H54 (cell line): ENCODE measurements at places on chromosomes 16 and 17.
A peak's percentile ranks its signal among the peaks of the same experiment; 100 is the strongest.

- no peak for DNase-seq
Observed at GRCh38 chr17:27631411-27631760, 398 bp downstream of the LGALS9 start.

DNA sequence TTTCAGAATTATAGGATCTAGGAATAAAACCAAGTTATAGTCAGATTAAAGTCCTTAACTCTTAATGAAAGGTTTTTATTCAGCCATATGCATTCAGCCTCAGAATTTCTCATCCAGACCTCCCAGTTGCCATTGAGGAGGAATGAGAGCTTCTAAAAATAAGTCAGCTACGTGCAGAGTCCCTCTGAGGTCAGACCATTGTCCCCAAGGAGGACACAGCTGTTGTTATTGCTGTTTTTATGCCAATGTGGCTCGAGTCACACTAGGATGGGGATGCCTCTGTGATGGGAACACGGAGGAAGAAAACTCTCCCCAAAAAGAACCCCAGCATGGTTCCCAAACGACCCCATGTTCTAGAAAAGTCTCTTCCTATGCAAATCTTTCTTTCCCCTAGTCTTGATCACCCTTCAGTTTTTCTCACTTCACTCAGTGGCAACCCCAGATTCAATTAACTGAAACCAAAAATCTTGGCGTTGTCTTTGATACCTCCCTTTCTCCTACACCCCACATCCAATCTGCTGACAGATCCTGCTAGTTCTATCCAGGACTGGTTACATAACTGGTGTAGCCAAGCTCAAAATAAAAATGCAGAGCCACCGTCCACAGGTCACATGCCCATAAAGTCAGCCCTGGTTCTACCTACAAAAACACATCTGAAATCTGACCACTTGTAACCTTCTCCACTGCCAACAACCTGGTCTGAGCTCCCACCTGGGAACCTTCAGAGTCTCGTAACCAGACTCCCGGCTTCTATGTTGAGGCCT lies 138.2 kb upstream of the ERCC4 start:
- no peak for DNase-seq

GRCh38 chr16:86270696-86271095 lies 239.6 kb upstream of the FOXF1 start:
- no peak for DNase-seq

DNA sequence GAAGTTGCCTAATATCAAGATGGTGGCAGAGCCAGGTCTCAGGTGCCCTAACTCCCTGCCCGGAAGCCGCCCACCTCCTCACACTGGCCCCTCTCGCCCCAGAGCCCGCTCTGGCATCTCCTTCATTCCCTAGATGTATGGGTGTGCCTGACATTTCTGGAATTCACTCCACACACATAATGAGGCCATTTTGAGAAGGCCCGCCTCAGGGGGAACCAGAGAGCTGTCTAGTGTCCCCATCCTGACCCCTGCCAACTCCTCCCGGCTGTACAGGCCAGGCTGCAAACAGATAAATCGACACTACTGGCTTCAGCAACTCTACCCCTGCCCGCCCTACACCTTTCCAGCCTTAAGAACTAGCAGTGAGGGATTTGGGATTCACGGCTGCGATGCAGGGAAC lies 7.7 kb downstream of the WNT3 start:
- no peak for DNase-seq

GRCh38 chr17:64507413-64507782 lies 621 bp downstream of the CEP95 start:
- peak; percentile 43 for DNase-seq

- DNase-seq, result no peak
Observed at GRCh38 chr17:83081684-83082201, 2.3 kb downstream of the METRNL start.

- peak; percentile 45 for DNase-seq
Observed at GRCh38 chr17:31674717-31675349, 184.2 kb downstream of the COPRS start.

DNA sequence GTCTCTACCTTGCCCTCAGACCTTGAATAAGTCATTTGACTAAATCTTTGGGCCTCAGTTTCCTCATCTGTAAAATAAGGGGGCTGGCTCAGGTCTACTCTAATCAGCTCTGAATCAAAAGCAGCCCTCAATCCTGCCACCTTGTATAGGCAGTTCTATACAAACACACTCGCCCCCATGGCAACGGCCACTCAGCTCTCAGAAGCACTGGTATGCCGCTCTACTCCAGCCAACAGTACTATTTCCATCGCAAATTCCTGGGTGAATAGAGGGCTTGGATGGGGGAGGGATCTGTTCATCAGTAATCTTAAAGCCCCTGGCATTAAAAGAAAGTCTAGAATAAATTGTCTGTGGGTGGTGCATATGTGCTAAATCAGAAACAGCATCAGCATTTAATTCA lies 21.2 kb upstream of the TAOK1 start:
- no peak for DNase-seq

GRCh38 chr17:73912373-73912746 lies 268.1 kb upstream of the SDK2 start:
- DNase-seq, result no peak

DNA sequence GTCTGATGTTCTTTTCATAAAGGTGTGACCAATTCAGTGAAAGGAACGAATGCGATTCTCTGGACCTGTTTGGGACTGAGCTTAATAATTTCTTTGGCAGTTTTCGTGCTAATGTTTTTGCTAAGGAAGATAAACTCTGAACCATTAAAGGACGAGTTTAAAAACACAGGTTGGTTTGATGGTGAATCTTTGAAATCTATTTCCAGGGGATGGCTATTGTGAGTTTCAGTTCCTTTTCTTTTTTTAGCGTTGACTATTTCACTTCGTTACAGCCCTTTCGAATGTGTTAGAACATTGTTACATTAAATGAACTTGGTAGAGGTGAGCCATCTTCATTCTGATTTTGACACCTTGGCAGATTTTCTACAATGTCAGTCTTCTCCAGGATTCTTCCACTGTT lies 1.2 kb downstream of the TNFRSF17 start:
- no peak for DNase-seq

- DNase-seq, result no peak
Observed at GRCh38 chr16:80802138-80802537, 2.3 kb downstream of the CDYL2 start.

DNA sequence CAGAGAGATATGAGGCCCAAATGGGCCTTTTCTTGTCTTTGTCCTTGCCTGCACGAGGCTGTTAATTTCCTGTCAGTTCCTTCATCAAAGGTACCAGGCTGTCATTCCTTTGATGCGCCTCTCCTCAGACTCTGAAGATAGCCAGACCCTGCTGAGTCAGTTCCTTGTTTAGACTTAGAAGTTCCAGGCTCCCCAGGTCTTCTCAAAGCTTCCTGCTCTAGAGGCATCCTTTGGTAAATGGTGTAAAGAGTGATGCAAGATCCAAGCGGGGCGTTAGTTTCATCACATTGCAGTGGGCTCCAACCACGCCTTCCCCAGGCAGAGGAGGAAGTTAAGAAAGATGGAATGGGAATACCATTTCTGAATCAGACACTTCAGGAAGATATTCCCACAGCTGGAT lies 4.0 kb upstream of the CDH11 start:
- no peak for DNase-seq

- DNase-seq, result no peak
Observed at GRCh38 chr16:57297856-57298255, 13.4 kb upstream of the PLLP start.

DNA sequence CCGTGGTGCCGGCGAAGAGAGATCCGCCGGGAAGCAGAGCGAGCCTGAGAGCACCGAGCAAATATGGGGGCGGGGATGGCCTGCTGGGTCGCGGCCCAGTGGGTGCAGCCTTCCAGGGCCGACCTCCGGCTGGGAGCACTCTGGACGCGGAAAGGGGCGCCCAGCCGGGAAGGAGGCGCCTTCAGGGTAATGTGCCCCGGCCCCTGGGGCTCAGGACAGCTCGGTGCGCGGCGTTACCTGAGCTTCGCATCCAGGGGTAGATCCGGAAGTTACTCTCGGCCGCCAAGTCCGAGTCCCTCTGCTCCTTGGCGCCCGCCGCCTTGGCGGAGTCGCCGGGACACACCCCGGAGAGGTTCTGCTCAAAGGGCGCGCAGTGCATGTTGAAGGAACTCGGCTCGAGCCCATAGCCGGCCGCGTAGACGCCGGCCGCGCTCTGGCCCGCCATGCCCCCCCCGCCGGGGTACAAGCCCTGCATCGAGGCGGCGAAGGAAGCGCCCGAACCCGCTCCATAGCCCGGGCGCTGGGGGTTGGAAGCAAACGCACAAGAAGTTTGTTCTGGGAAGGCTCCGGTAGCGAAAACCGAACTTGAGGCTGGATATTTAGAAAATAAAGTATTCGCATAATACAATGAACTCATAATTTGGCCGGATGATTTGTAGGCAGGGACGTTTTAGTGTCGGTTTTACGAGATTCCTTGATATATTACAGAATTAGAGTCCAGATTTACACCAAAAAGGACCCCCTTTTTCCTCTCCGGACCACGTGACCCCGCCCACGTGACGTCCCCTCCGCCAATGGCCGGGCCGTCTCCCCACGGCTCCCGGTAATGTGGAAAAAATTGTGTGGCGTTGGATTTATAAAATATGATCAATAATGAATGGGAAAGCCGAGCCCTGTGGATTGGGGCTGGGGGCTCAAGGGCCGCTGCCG lies at the start of gene HOXB7:
HOXB7 (minus strand) TSS at position 736 of the 930 bp plus-strand sequence; CDS start at position 637, 99 bp downstream.
- DNase-seq, result no peak

DNA sequence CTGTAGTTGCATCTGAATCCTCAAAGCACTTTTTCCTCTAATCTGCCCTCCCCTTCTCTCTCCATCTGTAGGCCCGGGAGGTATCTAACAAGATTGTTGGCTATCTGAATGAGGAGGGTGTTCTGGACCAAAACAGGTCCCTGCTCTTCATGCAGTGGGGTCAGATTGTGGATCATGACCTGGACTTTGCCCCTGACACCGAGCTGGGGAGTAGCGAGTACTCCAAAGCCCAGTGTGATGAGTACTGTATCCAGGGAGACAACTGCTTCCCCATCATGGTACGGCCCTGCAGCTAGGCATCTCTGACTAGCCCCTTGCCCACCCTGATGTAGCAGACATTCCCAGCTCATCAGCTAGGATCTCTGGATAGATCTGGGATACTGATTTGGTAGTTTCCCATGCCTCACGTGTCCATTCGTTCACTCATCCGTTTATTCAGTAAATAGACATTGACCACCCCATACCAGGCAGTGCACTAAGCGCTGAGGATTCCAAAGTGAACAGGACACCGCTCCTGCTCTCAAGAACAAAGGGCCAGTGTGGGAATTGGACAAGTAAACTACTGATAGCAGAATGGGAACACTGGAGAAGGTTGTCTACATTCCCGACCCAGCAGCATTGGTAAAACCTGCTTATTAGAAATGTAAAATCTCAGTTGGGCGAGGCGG lies 12.1 kb downstream of the LPO start:
- no peak for DNase-seq

- no peak for DNase-seq
Observed at GRCh38 chr16:77221482-77221881, 22.3 kb downstream of the SYCE1L start.

DNA sequence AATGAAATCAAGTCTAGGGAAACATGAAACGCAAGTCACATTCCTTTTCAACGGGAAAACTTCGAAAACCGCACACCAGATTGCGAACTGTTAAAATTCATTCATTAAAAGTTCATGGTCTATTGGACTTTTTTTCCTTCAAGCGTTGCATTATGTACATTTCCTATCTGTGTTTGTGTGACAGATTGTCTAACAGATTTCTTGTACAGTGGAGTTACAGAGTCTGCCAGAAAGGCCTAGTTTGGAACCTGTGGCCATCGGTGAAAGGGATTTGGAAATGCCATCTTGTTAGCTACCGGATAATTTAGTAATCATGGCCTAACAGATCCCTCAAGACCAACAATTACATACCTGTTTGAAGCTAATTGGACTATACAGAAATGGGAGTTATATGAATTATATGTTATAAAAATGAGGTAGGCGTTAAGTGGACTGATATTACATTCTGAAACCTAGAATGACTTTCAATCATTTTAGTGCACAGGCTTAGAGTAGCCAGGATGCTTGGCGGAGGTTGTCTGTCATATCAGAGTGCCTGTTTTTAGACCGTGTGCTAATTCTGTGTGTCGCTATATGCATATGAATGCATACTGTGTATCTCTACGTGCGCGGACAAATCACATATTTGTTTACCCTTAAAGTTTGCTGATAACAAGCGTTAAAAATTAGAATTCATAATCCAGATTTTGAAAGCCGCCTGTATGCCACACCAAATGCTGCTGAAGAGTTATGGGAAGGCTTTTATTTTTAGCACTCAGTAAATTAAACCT lies 885.4 kb upstream of the RBFOX1 start:
- DNase-seq, result no peak

DNA sequence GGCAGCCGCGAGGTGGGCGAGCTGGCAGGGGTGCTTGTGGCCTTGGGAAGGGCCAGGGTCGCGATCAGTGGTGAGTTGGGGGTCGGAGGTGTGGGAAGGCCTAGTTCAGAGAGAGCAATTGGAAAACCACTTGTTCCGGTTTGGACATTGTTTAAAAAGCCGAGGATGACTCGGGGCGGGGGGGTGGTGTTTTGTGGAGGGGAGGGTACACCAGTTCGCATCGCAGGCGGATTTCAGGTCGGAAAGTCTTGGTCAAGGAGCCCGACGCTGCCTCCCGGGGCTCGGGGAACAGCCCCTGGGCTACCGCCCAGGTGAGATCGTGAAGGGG lies 66.4 kb downstream of the KPNA2 start:
- DNase-seq, result no peak

- no peak for DNase-seq
Observed at GRCh38 chr16:30470632-30470995, 1.9 kb upstream of the ITGAL start.

DNA sequence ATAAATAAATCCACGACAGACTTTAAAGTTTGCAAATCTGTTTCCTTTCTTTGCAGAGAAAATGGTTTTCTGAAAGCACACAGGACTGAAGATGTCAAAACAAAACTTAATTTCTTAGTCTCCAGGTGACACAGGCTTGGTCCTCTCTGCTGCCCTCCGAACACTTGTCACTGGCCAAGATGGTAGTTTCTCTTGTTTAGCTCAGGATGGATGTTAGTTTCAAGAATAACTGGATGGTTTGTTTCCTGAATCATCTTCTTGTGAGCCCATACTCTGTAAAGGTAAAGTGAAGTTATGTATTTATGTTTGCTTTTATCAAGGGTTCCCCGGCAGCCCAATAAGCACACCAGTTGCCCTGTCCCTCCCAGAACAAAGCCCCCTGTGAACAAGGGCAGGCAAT lies 9.9 kb upstream of the FLCN start:
- no peak for DNase-seq

GRCh38 chr16:74998481-74999218 lies at the start of gene ZNRF1:
Gene ZNRF1, plus strand, starts transcription at chr16:74999024. Its CDS starts 648 bp downstream, at chr16:74999672.
- peak; percentile 79 for DNase-seq

GRCh38 chr16:80107900-80108299 lies 432.9 kb upstream of the DYNLRB2 start:
- DNase-seq, result no peak
